Fibroblast of skin of scalp (primary cell): ENCODE measurements at places on chromosomes 2 and 18.

DNA sequence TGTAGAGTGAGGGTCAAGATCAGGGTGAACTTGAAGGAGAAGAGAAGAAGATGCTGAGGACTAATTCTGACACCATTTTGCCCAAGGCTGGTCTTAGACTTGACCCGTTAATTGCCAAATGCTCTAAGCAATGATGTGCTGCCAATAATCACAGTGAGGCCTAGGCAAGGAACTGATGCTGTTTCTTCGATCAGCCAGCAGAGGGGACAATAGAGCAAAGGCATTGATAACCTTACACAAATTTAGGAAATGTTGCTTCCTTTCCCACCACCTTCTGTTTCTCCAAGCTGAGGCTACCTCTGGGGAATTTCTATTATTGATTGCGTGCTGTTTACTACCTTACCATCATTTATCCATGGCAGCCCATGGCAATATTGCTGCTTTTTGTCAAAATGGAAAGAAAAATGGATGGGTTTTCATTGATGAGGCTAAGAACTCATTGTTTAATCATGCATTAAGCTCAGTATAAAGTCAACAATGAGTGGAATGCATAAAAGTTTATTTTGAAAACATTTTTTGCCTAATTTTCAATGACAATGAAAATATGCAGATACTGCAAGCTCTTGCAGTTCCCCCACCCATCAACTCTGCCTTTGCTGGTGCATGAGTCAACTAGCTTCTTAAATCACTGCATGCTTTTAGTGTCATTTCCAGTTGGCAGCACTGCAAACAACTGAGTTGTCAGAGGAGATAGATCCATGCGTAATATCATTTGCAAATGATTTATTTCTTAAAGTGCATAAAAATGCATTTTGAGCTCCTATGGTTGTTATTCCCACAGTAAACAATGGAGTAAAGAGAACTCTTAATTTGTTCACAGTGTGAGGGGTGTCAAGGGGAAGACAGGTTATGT lies 116.4 kb upstream of the NYAP2 start:
- peak; percentile 34 for DNase-seq

- DNase-seq: no peak
Measured at GRCh38 chr2:238954841-238955591, 107.1 kb downstream of the TWIST2 start.

DNA sequence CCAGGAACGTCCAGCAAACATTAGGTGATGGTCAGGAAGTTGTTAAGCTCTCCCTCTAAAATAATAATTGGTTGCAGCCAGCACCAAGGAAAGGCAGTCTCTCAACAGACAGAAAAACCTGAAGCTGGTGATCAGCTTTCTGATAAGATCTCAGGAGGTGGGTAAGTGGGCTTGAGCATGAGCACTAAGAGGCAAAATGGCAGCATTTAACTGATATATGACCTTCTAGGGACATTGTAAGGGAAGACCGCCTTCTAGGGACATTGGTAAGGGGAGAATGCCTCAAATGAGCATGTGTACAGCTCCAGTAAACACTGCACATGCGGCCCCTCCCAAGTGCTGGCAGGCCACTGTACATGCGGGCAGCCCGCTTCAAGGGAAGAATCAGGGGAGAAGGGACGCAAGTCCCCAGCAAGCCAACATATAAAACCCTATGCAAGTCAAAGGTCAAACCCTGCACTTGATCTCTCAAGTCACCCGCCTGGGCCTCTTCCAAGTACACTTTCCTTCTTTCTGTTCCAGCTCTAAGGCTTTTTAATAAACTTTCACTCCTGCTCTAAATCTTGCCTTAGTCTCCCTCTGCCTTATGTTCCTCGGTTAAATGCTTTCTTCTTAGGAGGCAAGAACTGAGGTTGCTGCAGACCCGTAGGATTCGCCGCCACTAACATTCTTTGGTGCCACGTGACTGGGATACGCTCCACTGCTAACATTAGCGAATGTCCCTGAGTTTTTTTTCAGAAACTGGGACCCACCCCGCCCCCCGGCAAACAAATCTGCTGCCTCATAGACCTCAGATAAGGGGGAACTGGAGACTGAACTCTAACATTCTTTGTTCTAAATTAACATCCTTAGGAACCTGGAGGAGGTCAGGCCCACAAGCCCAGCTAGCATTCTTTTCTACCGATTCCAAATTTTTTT lies 463.8 kb downstream of the LPIN1 start:
- no peak for DNase-seq

DNA sequence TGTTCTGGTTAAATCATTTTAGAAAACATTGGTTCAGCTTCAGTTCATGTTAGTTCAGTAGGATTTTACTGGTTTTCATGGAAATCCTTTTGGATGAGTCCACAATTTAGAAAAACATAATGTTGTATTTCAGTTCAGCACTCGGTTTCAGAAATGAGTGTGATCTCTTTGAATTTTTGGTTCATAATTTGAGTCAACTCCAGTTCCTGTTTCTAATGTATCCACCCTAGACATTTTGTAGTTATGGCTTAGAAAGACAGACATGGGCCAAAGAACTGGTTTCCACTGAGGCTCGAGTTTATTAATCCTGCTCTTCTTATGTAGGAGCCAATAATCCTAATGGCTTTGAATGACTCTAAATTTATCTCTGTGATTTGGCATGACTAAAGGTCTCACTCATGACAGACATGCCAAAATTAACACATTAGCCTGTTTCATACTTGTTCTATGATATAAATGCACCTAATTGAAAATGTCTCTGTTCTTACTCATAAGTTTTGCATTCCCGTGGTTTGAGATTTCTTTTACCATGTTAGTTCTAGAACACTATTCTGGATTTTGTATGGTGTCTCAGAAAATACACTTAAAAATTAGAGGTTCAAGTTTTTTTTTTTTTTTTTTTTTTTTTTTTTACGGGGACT lies 82.3 kb upstream of the SPRED2 start:
- DNase-seq: peak; percentile 79

DNA sequence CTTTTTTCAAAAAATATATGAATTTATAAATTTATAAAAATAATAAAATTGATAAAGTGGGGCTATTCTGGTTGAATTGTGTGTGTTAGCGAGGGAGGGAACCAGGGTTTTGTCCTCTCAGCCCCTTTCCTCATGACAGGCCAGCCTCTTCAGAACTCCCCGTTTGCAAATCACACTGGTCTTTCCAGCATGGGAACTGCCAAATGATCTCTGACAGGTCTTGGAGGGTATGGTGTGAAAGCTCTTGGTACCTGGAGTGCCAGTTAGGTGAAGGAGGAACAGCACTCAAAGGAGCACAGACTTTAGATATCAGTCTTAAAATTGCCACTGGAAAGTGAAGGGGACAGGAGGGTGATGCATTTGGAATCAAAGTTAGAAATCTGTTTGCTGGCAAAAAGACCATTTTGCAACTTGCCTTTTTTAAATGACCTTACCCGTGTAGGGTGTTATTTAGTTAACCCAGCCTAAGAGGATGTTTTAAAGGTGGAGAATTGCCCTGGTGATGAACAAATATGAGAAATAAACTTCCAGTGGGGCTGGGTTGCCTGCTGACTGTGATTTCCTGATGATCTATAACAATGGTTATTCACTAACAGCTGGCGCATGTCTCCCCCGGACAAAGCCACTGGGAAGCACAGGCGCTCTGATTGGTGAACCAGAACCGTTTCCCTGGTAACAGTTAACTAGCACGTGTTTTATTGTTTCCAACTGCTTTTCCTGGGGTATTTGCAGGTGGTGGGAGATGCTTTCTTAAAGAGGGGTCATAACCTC lies 85.3 kb upstream of the EFEMP1 start:
- DNase-seq: peak; percentile 85

GRCh38 chr2:136101042-136101441 lies 16.9 kb downstream of the CXCR4 start:
- no peak for DNase-seq
